ENCODE measurements at places on chromosomes 3 and 15.

- no peak for DNase-seq
These were observed 148.2 kb downstream of the CMSS1 start for GRCh38 chr3:99965681-99966408.

DNA sequence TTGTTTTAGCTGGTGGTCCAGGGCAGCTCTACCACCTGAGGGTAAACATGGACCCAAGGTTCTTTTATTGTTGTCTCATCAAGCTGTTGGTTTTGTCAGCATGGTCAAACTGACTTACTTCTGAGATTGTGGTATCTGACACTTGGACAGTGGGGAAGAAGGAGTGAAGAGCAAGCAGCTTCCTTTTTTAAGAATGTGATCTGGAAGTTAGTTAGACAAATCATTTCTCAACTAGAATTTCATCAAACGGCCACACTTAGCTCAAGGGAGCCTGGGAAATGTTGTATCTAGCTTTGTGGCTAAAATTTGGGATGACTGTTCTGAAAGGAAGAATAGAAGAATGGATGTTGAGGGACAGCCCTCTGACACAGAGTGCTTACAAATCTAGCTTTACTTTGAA lies 215.2 kb downstream of the ZNF621 start:
- DNase-seq, result no peak

- no peak for DNase-seq
These were observed 247.6 kb upstream of the SOX2 start for GRCh38 chr3:181464033-181464694.

DNA sequence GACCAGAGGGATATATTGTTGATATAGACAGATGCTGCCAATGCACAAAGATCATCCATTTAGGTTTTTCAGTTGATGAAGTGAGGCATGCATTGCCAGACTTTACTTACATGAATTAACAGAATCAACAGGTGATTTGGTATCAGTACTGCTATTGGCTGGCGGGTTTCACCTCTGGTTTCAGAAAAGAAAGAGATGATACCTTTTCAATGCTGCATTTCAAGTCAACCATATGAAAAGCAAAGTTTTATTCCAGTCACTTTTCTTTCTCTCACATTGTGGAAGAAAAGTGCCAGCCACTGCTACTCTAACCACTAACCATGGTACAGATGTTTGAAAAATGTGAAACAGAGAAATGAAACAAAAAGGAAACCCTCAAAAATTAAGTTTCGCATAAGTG lies 289.1 kb downstream of the TIGIT start:
- no peak for DNase-seq

GRCh38 chr3:43246976-43247375 lies 39.4 kb upstream of the SNRK start:
- no peak for DNase-seq

DNA sequence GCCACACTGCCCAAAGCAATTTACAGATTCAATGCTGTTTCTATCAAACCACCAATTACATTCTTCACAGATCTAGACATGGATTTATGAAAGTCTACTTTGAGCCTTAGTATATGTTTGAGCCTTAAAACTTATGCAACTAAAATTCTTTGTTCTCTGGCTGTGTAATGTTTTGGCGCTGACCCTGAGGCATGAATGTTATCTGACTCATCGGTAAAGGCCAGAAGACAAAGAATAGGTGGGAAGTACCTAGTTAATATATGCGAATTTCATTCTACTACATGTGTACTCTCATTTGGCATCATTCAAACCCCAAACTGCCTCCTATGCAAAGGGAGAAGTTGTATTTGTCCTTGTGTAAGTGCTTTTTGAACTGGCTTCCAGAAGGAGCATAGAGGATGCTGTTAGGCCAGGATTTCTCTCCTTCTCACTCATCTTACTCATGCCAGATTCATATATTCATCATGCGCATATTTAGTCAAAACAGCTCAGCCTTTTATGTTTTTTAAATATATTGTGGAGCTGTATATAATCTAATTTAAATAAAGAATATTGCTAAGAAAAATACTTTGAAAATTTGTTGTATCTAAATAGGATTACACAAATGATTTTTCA lies 204.2 kb downstream of the NFKBIZ start:
- DNase-seq, result no peak

- DNase-seq, result no peak
These were observed 16.3 kb upstream of the DOCK3 start for GRCh38 chr3:50658416-50658815.

- no peak for DNase-seq
These were observed 72.5 kb downstream of the TM2D3 start for GRCh38 chr15:101579631-101580163.

GRCh38 chr15:79381593-79381992 lies 50.5 kb upstream of the MINAR1 start:
- no peak for DNase-seq

DNA sequence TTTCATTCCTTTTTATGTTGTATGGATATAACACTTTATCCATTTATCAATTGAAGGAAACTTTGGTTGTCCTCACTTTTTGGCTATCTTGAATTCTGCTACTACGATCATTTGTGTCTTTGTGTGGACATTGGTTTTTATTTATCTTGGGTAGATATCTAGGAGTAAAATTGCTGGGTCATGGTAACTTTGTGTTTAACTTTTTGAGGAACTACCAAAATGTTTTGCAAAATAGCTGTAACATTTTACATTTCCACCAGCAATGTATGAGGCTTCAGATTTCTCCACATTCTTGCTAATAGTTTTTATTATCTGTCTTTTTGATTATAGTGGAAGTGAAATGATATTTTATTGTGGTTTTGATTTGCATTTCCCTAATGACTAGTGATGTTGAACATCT lies 55.6 kb downstream of the TLNRD1 start:
- DNase-seq, result no peak

DNA sequence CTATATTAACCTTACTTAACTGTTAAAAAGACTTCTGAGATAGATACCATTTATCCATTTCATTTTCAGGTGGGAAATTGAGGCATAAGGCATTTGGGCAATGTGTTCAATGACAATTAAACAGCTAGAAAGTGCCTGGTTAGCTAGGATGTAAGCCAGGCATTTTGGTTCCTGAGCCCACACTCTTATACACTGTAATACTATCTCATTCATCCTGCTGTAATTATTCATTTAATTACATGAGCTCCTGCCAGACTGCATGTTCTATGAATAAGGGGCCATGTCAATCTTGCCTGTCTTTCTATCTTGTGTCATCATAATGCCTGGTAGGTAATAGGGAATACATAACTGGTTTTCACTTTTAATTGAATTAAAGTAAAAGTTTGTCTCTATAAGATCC lies 74.0 kb downstream of the RBMS3 start:
- no peak for DNase-seq

DNA sequence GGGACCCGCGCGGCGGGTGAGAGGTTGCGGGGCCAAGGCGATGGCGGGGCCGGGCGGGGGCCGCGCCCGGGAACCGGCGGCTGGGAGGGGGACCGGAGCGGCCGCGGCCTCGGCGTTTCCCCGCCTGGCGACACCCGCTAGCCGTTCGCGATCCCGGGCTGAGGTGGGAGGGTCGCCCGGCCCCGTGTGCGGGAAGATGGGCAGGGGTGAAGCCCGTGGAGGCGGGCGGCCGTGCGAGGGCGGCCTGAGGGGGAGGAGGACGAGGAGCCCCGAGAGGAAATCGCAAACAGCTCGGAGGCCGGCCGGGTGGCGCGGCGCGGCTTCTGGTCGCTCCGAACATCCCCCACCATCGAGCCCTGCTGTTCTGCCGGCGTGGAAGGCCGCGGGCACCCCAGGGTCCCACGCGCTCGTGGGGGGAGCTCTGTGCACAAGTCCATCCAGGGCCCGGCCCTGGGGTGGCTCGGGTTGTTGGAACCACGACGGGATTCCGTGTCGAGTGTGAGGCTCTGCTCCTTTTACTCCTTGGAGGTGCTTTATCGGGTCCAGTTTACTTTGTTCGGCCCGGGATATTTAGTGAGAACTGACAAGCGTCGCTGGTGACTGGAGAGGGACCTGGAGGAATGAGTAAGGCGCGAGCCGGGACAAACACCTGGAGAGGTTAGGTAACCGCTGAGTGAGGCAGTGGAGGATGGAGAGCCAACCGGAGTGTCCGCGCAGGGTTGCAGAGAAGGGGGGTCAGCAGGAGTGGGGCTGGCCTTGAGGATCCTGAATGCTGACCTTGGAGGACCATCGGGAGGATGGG lies 728 bp downstream of the CRTC3 start:
- DNase-seq, result no peak

GRCh38 chr3:177781686-177782161 lies 584.4 kb upstream of the TBL1XR1 start:
- peak; percentile 2 for DNase-seq

GRCh38 chr15:60009124-60009960 lies 5.2 kb downstream of the FOXB1 start:
- no peak for DNase-seq

DNA sequence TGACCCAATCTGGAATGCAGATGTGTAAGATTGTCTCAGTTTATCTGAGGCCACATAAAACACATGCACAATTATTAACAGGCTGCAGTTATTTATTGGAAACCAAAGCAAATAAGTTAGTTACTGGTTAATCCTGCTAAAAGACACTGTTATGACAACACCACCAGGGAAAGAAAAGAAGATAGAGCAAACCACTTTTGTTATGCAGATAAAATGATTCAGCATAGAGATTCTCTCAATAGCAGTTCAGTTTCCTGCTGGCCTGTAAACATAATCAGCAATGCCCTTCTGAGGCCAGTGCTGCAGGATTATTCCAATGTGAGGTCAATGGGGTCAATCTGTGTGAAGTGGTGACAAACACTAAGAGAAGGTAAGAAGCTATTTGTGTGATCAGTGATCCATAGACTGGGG lies 244.4 kb downstream of the ZBTB20 start:
- no peak for DNase-seq

- no peak for DNase-seq
These were observed 400.7 kb downstream of the ROBO1 start for GRCh38 chr3:79367066-79367465.

- DNase-seq, result no peak
These were observed 67.6 kb downstream of the NR1D2 start for GRCh38 chr3:24012589-24013269.

- no peak for DNase-seq
These were observed 60.0 kb upstream of the TRIM71 start for GRCh38 chr3:32757618-32758374.

DNA sequence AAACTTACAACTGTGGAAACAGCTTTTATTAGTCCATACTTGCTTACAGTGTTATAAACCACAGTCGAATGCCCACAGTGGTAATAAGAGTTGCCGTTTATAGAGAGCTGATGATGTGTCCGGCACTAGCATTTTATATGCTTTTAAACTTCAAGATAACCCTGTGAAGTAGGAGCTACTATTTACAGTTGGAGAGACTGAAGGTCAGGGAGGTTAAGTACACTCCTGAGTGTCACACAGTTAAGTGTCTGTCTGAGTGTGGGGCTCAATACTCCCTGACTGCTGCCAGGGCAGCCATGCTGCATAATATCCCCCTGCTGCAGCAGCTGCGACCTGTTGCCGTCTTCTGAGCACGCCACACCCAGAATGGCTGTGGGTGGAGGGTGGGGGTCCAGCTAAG lies 89.9 kb upstream of the TNFAIP8L3 start:
- DNase-seq, result no peak

- no peak for DNase-seq
These were observed 12.8 kb upstream of the GATA2 start for GRCh38 chr3:128505771-128506170.

GRCh38 chr3:30585654-30586053 lies 20.7 kb upstream of the TGFBR2 start:
- DNase-seq, result no peak

DNA sequence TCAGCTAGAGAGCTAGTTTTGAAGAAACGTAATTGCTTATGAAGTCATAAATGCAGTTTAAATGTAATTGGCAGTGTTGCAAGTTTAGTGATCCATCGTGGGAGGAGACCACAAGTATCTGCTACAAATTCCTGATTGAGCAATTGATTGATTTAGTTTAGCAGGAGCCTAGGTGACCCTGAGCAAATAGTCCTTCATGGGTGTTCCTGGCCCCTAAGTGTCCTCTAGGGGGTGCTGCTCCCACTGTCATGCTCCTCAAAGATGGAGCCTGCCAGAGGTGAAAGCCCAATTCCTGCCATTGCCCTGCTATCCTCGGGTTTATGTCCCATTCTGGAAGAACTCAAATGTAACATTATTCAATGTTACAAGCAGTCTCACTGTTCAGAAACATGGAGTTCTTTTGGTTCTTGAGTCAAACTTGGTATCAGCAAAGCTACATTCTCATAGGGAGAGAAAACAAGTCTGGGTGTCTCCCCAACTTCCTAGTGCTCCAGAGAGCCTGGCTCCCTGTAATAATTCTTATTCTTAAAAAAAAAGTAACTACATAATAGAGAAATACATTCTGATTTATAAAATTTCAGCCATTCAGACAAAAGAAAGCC lies 29.8 kb upstream of the SENP5 start:
- DNase-seq, result peak; percentile 9

GRCh38 chr15:80549191-80549590 lies 145.0 kb downstream of the ARNT2 start:
- no peak for DNase-seq

- no peak for DNase-seq
These were observed 15.4 kb downstream of the CRTC3 start for GRCh38 chr15:90545095-90545494.

DNA sequence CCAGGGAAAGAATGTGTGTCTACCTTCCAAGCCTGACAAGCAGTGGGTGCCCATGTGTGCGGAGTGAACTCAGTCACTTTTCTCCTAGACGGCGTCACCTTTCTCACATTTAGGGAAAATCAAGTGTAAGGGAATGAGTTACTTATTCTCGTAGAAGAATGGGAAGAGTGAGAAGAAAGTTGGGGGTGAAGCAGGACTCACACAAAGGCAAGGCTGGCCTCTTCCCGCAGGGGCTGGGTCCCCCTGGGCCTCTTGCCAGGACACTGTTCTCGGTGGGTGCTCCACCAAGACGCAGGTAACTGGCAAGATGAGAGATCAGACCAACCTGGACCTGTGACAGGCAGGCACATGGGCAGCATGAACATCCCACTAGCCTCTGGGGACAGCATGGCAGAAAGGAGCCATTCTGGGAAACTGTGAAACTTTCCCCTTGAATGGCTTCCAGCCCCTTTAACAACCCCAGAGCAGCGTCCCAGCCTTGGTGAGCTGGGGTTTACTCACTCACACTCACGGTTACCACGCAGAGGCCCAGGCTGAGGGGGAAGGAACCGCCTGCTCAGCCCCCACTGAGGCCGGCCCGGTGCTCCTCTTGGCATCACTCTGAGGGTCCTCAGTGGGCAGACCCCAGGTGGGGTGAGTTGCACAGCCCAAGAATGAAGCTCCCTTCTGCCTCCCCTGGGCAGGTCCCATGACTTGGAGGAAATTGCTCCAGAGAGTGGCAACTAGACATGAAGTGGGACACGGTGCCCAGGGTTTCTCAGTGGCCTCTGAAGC lies 15.0 kb upstream of the SRP14 start:
- no peak for DNase-seq

GRCh38 chr15:51234176-51234927 lies 104.0 kb downstream of the CYP19A1 start:
- no peak for DNase-seq

- no peak for DNase-seq
These were observed 107.2 kb upstream of the HACD2 start for GRCh38 chr3:123692041-123692440.

GRCh38 chr3:12955651-12956315 lies 114.4 kb upstream of the RPL32 start:
- no peak for DNase-seq

- no peak for DNase-seq
These were observed 173.3 kb downstream of the IL20RB start for GRCh38 chr3:137131081-137131480.

- no peak for DNase-seq
These were observed 73.9 kb upstream of the MYO5C start for GRCh38 chr15:52369455-52369854.

GRCh38 chr3:110955301-110955880 lies 116.2 kb upstream of the NECTIN3 start:
- no peak for DNase-seq

Measured in DMS 273 treated with DMSO at 0.1 percent for 48 hours (cell line).